RCC 7860 (cell line): ENCODE measurements at places on chromosomes 1 and 21.

GRCh38 chr1:54325284-54325683 lies 80.9 kb downstream of the SSBP3 start:
- DNase-seq = no peak

DNA sequence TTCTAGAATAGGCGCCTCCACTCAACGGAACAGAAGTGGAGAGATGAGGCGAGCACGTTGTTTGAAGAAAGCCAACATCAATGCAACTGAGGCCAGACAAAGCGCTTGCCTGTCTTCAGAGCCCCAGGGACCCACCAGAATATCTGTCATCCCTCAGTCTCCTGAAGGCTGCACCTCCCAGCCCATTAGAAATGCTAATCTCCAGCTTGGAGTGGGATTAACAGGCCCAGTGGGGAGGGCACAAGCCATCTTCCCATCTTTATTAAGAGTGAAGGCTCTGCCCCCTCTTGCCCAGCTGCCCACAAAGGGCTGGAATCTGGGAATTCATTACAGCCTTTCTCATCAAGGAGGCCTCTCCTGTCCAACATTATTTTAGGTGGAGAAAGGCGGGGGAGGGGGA lies 16.8 kb upstream of the CNTN2 start:
- DNase-seq = no peak

- DNase-seq = no peak
Observed at GRCh38 chr1:42935971-42936308, 22.7 kb downstream of the SLC2A1 start.

DNA sequence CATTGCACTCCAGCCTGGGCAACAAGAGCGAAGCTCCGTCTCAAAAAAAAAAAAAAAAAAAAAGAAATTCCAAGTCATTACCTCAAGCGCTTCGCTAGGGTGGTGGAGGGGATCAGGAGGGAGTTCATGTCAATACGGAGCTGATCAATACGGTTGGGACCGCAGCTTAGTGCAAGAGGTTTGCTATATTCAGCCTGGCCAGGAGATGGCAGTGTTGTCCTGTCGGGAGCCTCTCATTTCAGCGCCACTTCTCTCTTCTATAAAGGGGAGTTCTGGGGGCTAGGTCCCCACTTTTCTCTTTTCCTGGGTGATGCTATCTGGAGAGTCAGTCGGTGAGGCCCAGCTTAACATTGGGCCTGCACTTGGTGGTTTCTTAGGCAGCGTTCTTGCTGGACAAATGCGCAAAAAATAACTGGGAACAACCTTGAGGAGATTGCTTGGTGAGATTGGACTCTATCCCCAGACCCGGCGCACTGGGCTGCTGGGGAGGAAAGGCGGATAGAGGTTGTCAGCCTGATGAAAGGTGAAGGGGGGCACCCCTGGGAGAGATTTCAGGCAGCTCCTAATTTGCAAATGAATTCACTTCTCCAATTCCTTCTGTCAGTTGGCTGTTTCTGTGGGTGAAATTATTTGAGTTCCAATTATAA lies 40.4 kb downstream of the KIAA0040 start:
- DNase-seq = no peak

DNA sequence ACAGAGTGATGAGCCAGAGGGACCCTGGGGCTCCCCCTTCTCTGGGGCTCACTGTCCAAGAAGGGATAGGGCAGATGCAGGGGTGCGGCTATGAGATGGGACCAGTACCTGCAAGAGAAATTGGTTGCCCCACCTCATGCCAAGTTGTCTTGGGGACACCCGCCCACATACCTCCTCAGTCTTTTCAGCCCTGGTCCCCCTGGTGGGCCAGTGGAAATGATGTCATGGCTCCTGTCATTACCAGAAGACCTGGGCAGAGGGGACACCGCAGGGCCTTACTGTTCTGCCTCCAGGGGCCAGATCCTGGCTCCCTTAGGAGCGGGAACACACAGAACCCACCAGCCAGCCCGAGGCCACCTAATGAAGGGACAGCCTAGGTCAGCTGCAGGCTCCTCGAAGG lies 63.2 kb downstream of the CDK18 start:
- DNase-seq = no peak

DNA sequence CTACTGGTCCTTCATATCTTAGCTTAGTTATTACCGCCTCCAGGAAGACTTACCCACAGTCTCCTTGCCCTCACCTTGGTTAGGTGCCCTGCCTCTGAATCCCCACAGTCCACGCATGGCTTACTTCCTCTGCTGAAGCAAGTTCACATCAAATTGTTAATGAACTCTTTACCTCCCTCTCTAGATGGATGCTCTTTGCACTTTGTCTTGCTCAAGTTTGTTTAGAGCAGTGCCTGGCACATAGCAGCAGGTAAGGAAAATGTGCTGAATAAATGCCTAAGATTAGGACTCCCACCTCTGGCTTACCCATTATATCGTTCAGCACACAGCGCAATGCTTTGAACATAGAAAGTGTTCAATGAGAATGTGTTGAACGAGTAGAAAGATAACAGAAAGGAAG lies 90.5 kb downstream of the BEND5 start:
- DNase-seq = no peak

GRCh38 chr1:162772571-162773154 lies 17.8 kb upstream of the HSD17B7 start:
- no peak for DNase-seq

- DNase-seq = no peak
Observed at GRCh38 chr1:39499668-39500067, 8.2 kb downstream of the BMP8A start.

GRCh38 chr1:1011396-1011949 lies 1.8 kb upstream of the ISG15 start:
- DNase-seq = no peak

DNA sequence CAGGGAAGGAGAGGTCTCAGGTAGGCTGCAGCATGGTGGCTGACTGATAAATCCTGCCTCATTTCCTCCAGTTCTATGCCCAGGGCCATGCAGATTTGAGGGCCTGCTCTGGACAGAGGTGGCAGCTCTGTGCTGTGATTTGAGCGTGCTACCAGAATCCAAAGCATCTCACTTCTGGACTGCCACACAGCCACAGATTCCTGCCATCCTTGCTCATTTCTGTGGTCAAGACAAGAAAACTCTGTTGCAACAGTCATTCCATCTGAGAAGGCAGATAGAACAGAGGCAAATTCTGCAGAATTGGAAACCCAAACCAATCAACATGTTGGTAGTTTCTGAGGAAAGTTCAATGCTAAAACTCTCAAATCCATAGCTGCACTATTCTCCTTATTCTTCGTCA lies 102.8 kb upstream of the GALNT2 start:
- DNase-seq = no peak

- no peak for DNase-seq
Observed at GRCh38 chr1:31696242-31696641, 7.6 kb downstream of the COL16A1 start.

GRCh38 chr1:26181586-26182382 lies 4.5 kb downstream of the CNKSR1 start:
- peak; percentile 76 for DNase-seq

DNA sequence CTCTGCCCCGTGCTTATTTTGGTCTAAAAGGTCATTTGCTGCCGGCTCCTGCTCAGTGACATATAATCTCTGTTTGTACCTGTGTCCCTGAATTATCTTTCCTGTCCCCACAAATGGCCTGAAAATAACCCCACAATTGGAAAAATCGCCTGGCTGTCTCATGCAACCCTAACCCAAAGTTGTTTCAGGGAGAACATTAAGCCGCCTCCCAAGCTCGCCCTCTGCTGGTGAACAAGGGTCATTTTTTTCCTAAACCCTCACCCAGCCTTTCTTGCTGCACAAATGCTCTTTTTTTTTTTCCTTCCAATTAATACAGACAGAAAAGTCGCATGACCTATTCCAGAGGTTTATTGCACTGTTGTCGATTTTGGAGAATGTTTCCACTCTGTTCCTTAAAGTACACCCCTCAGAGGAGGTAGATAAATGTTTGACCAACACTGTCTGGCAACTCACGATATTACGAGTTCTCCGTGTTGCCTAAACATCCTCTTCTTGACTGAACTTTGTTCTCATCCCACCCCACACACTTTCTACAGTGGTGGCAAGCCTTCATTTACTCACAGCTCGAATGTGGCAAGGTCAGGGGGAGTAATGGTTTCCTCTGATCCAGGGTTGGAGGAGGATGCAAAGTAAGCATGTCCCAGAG lies 148.7 kb downstream of the ZZZ3 start:
- DNase-seq = peak; percentile 47

DNA sequence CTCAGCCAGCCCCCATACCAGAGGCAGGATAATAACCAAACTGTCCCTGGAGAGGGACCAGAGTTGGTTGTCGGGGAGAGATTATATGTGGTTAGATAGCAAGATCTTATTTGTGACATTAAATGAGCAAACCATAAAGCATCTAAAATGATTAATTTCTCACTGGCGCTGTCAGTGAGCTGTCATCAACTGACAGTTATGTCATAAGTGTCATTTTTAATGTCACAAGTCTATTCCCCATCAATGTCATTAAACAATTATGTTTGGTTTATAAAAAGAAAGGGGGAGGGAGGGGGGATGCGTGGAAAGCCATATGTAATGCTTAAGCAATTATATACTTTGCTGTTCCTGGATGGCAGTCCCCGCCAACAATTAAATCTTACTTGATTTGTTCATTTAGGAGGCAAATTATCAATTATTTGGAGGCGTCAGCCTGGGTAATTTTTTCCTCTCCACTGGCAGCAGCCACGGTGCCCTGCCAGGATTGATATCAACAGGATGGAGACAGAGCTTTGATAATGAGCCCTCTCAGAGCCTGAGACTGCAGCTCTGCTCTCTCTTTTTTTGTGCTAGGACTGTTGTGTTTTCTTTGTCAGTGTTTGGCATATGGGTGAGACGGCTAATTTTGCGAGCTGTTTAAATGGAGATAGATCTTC lies 333.6 kb upstream of the CAMK1G start:
- no peak for DNase-seq

DNA sequence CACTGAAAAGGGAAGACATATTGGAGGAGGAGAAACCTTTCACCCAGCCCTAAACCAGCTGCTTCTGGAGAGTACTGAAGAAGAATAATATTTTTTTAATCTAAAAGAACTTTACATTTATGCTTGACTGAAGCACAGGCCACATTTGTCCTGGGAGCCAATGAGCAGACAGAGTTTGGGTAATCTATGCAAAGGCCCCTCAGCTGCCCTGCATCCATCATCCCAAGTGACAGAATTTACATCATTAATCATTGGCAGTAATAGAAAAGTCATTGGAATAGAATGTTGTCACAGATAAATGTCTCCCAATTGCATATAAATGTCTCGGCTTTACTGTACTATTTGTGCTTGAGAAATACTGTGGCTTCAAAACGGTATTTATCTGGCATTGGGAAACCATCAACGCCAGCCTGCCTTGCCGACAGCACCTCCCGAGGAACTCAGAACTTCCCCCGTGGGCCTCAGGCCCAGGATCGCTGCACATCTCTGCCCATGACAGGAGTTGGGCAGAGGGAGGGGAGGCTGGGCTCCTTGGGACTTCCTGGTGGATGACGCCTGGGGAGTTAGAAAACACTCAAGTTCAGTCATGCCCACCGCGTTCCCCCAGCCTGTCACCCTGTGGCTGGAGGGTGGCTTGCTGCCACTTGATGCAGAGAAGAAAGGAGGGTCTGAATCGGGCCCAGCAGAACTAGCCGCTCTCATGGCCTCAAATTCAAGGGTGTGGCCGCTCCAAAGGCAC lies 133.1 kb downstream of the CAMTA1 start:
- DNase-seq = no peak

DNA sequence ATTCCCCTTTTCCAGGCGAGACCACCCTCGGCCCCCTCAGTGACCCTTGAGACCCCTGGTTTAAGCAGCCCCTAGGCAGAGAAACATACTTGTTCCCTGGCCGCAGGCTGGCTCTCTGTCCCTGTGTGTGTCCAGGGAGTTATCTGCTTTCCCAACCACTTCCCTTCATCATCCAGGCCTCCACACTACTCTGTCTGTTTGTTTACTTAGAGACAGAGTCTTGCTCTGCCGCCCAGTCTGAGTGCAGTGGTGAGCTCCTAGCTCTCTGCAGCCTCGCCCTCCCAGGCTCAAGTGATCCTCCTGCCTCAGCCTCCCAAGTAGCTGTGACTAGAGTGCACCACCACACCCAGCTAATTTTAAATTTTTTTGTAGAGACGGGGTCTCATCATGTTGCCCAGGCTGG lies 5.8 kb upstream of the VWA1 start:
- DNase-seq = no peak

DNA sequence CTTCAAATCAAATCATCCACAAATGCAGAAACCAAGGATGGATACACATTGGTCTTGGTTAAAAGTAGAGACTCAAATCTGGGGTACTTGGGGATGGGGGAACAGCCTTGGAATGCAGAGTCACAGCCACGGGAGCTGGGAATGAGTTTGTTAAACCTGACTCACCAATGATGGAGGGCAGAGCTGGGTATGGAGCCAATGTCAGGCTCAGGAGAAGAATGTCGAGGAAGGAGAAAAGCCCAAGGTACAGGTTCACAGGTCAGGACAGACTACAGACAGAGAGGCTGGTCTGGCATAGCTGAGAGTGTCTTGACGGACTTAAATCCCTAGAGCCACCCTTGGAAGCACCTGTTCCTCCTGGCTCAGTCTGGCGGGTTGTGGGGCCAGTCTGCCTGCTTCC lies 237.6 kb downstream of the NTNG1 start:
- DNase-seq = no peak

DNA sequence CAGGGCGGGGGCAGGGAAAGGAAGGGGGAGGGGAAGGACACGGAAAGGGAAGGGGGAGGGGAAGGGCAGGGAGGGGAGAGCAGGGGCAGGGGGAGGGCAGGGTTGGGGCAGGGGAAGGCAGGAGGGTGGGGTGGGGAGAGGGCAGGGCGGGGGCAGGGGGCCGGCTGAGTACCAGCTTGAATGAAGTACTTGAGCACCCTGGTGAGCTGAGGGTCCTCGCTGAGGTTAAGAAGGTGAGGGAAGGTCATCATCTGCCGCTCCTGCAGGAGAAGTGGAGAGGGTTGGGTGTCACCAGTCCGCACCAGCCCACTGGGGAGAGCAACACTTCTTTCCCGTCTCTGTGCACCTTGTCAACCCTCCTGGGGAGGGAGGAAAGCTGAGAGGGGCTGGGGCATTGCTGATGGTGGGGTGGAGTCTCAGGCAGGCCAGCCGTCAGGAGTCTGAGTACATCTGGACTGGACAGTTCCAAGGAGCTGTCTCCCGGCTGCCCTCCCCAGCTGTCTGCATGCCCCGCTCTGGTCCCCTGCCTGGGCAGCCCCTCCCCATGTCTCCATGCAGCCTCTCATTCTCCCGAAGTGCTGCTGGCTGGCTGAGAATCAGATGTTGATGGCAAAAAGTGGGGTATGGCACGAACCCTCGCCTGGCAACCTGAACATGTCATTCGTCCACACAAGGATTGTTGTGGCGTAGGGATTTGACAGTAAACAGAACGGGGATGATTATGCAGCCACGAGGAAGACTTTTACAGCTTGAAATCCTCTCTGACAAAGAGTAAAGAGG lies 70.0 kb downstream of the SCCPDH start:
- DNase-seq = no peak
